ENCODE measurements at places on chromosomes 6 and 20. TPM values are rescaled to one million over a fixed set of nuclear protein-coding genes. Genes with fewer than 3 reads are reported as not detected.
A peak's percentile ranks its signal among the peaks of the same experiment; 100 is the strongest.

- DNase-seq: no peak
Observed at GRCh38 chr6:150661216-150662007, 61.7 kb downstream of the PLEKHG1 start.

GRCh38 chr20:33993576-33994221, at the start of gene RALY:
RALY (plus strand) TSS chr20:33993911; CDS start chr20:34072075, 78,164 bp downstream.
- peak; percentile 95 for DNase-seq

VGLL2 gene
- not detected for total RNA-seq

SMOC2 gene
- not detected for total RNA-seq

DNA sequence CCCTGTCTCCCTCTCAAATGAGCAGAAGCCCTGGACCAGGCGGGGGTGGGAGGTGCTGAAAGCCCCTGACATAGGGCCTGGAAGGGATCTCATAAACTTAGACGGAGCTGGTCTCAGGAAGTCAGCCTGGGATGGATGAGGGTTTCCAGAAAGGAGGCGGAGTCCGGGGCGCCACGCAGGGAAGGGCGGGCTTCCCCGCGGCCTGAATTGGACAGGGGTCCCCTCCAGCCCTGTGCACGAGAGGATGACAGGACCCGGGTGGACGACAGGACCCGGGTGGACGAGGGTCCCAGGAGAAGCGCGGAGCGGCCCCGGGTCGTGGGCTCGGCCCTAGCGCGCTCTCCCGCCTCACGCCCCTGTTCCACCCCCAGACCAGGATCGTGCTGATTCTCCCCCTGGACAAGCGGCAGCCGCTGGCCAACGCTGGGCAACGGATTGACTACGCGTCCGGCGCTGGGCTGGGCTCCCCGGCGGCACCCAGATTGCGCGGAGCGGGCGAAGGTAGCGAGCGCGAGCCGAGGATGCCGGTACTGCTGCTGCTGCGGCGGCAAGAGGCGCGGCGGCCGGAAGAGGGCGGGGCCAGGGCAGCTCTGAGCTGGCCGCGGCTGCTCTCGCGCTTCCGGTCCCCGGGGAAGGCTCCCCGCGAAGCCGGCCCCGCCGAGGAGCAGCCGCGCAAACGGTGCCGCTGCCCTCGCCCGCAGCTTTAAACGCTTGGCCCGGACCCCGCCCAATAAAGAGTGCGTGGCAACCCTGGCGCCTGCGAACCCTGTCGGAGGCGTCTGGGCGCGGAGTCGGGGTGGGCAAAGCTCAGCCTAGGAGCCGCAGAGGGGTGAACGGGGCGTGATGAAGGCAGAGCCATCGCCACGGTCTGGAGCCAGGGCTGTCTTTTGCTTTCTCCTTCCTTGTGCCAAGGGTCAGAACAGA, 1.3 kb downstream of the C20orf144 start:
- peak; percentile 89 for DNase-seq

SYCP2L gene
- total RNA-seq: not detected

PLN gene
- total RNA-seq: not detected

DNA sequence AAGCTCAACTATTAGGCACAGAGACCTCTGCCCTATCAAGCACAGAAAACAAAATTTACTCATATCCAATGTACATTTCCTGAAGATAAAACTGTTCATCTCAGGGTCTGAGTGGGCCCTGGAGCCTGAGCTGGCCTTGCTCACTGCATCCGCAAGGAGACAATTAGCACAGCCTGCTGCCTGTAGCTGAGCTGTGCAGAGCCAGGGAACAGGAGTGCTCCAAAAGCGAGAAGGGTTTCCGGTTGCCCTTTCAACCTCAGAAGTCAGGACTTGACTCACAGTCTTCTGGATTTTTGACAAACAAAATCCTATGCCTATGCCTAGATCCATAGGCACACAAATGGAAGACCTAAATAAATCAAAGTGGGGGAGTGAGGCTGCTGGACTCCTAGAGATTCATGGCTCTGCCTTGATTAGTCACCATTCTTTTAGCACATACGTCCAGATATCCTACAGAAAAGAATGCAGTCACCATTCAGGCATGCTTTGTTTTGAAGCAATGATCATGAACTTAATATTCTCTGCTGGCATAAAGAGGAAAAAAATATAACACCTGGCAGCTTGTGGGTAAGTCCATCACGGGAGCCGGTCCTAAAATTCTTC, 73.5 kb downstream of the BFSP1 start:
- no peak for DNase-seq

DNA sequence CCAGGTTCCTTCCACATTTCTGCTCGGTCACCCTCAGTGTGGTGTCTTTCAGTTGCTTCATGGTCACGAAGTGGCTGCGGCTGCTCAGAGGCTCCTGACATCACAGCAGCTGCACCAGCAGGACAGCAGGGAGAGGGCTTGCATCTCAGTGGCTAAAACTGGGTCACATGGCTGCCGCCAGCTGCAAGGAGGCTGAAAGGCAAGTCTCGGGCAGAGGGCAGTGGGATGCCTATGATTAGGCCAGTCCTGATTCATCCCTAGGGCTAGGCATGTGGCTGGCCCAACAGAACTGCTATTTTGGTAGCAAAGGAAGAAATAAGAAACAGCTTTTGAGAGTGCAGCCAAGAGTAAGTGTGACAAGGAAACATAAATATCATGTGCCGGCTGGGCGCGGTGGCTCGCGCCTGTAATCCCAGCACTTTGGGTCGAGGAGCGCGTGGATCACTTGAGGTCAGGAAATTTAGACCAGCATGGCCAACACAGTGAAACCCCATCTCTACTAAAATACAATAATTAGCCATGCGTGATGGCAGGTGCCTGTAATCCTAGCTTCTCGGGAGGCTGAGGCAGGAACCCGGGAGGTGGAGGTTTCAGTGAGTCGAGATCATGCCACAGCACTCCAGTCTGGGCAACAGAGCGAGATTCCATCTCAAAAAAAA, 46.6 kb downstream of the RBM38 start:
- no peak for DNase-seq

KIZ gene
- total RNA-seq: 17.3 TPM

CD164 gene
- 354 TPM for total RNA-seq

GRCh38 chr6:112331306-112331705, 15.8 kb upstream of the RFPL4B start:
- DNase-seq: no peak

EFCAB8 gene
- 0.25 TPM for total RNA-seq

PACRG gene
- not detected for total RNA-seq

SIM1 gene
- total RNA-seq: 0.30 TPM

MCHR2 gene
- not detected for total RNA-seq

PCMT1 gene
- total RNA-seq: 102 TPM

GRCh38 chr6:160921095-160921494, 70.5 kb upstream of the MAP3K4 start:
- DNase-seq: no peak

GRCh38 chr6:7170117-7170732, 62.5 kb downstream of the RREB1 start:
- no peak for DNase-seq

- DNase-seq: no peak
Observed at GRCh38 chr6:84150705-84151104, 76.7 kb downstream of the CEP162 start.

GRCh38 chr6:139639507-139639906, 265.1 kb upstream of the CITED2 start:
- DNase-seq: no peak

LBP gene
- total RNA-seq: not detected

DNA sequence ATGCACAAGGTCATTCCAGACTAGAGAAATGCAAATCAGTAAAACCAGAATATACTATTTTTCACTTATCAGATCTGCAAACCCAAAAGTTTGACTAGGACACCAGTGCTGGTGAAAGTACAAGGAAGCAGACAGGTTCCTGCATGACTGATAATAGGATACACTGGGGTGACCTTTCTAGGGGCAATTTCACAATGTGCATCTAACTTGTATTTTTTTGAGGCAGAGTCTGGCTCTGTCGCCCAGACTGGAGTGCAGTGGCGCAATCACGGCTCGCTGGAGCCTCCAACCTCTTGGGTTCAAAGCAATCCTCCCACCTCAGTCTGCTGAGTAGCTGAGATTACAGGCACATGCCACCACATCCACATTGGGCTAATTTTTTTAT, 11.4 kb downstream of the COMMD7 start:
- DNase-seq: no peak

DNA sequence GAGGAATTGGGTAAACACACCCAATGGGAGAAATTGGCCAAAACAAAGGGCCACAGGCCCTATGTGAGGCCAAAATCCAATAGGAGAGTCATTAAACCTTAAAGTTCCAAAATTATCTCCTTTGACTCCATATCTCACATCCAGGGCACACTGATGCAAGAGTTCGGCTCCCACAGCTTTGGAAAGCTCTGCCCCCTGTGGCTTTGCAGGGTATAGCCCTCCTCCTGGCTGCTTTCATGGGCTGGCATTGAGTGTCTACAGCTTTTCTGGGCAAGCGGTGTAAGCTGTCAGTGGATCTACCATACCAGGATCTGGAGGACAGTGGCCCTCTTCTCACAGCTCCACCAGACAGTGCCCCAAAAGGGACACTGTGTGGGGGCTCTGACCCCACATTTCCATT, 160.5 kb downstream of the ADGRG6 start:
- DNase-seq: no peak

BPIFA1 gene
- total RNA-seq: not detected

KIAA1755 gene
- not detected for total RNA-seq

CST4 gene
- total RNA-seq: not detected

GPR6 gene
- total RNA-seq: not detected

EPB41L2 gene
- total RNA-seq: 25.6 TPM

NEURL2 gene
- 1.0 TPM for total RNA-seq

- DNase-seq: no peak
Observed at GRCh38 chr20:43925801-43926200, 11.1 kb downstream of the TOX2 start.

- DNase-seq: no peak
Observed at GRCh38 chr20:19317237-19318069, 105.0 kb downstream of the SLC24A3 start.

GRCh38 chr20:33651562-33652048, 10.5 kb upstream of the C20orf144 start:
- no peak for DNase-seq

DNA sequence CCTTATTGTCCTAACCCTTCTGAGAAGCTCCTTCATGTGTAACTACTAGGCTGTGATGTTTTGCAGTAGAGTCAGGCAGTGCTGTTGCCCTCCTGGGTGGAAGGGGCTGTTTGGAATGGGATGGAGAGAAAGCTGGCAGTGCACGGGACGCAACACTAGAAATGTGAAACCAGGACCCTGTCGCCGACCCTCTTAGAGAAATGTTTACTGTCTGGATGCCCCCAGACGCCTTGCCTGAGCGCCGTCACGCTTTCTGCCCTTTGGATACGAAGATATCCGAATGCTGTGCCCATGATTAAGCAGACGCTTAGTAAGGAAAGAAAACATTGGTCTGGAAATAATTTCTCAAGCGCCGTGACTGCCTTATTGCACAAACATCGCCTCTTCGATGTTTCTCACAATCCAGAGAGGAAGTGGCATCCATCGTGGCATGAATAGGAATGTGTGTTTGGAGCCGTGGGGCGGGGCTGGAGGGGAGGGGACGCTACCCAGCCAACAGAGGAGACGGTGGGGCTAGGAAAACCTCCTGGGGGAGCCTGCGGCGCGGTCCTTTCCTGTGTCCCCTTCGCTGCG, 661 bp upstream of the PPP1R14C start:
- no peak for DNase-seq

DNA sequence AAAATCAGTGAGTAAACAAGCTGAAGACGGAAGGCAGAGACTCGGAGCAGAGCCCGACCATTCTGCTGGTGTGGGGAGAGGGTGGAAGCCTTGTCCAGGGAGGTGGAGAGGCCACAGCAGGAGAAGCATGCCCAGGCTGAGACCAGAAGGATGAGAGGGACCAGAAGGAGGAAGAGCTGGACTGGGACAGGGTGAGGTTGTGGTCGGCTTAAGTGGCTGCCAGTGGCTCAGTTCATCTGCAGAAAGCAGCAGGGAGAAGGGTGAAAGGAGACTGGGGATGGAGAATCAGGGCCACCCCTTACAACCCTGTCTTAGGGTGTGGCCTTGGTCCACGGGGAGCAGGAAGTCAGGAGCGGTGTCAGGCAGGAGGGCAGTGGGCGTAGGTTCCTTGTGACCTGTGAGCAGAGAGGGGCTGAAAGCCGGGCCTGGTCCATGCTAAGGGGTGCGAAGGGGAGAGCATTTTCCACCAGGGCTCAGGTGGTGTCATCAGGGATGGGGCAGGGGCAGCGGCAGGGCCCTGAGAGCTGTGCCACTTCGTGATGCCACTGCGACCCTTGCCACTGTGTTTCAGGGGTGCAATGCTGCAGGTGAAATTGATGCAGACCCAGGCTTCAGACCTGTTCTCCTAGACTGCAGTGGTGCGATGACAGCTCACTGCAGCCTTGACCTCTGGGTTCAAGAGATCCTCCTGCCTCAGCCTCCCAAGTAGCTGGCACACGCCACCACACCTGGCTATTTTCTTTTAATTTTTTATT, 81.1 kb downstream of the TTLL2 start:
- DNase-seq: no peak

LGSN gene
- 0.18 TPM for total RNA-seq

GRCh38 chr20:62858058-62858830, 3.4 kb downstream of the TCFL5 start:
- DNase-seq: no peak

- DNase-seq: no peak
Observed at GRCh38 chr6:159079367-159079766, 34.6 kb upstream of the TAGAP start.

GRCh38 chr20:62339647-62340062, 27.5 kb downstream of the LAMA5 start:
- no peak for DNase-seq

Measured in activated CD4-positive, alpha-beta memory T cell treated with anti-CD3 and anti-CD28 coated beads, Interleukin-2, amount 10 ng/mL, durations not matched to agents 7 days and 5 days (primary cell).